Nasal cavity respiratory epithelium epithelial cell of viscerocranial mucosa (primary cell): ENCODE measurements at places on chromosomes 7 and 10. TPM values are rescaled to one million over a fixed set of nuclear protein-coding genes. Genes with fewer than 3 reads are reported as not detected.

Gene CC2D2B
- total RNA-seq: 0.14 TPM in 1 of 2 replicates, not detected in the other

Gene FAM237B
- not detected in 2 replicates for total RNA-seq

Gene GATA3
- 0.34 and 0.36 TPM in 2 replicates for total RNA-seq

Gene VWA2
- 2.7 and 4.7 TPM in 2 replicates for total RNA-seq

Gene CNTNAP2
- 2.1 and 21.0 TPM in 2 replicates for total RNA-seq

Gene MSS51
- total RNA-seq: 0.68 and 1.4 TPM in 2 replicates

Gene PTF1A
- not detected in 2 replicates for total RNA-seq

Gene PAX4
- not detected in 2 replicates for total RNA-seq

Gene AZGP1
- 1.0 and 1.3 TPM in 2 replicates for total RNA-seq

Gene MYO3A
- total RNA-seq: not detected in 2 replicates

Gene SHTN1
- total RNA-seq: 3.1 and 5.1 TPM in 2 replicates

Gene IFIT5
- total RNA-seq: 7.9 and 15.0 TPM in 2 replicates

Gene NKX2-3
- total RNA-seq: not detected in 2 replicates

Gene SGPL1
- 129 and 145 TPM in 2 replicates for total RNA-seq

Gene CPA4
- total RNA-seq: 8.2 and 21.3 TPM in 2 replicates

Gene PRR15
- total RNA-seq: 0.85 and 4.4 TPM in 2 replicates

Gene TAS2R40
- not detected in 2 replicates for total RNA-seq

Gene GSTO2
- 6.5 and 18.8 TPM in 2 replicates for total RNA-seq

Gene KEL
- total RNA-seq: 0.28 TPM in 1 of 2 replicates, not detected in the other

Gene ANXA8L1
- 35.2 and 362 TPM in 2 replicates for total RNA-seq

Gene AKR1C4
- not detected in 2 replicates for total RNA-seq

Gene ZNF735
- total RNA-seq: not detected in 2 replicates

Gene ASB10
- not detected in 2 replicates for total RNA-seq

Gene H2BK1
- total RNA-seq: not detected in 2 replicates

Gene PLEKHS1
- 0.28 TPM in 1 of 2 replicates, not detected in the other for total RNA-seq

Gene VPS41
- total RNA-seq: 34.9 and 89.7 TPM in 2 replicates

Gene IFIT1B
- not detected in 2 replicates for total RNA-seq

Gene ERVW-1
- not detected in 2 replicates for total RNA-seq

Gene TMEM229A
- not detected in 2 replicates for total RNA-seq

Gene GPR146
- 0.68 and 1.2 TPM in 2 replicates for total RNA-seq
